ENCODE measurements at places on chromosomes 2 and 18.

GRCh38 chr18:30486856-30487255 lies 555.7 kb downstream of the DSC3 start:
- DNase-seq = no peak

DNA sequence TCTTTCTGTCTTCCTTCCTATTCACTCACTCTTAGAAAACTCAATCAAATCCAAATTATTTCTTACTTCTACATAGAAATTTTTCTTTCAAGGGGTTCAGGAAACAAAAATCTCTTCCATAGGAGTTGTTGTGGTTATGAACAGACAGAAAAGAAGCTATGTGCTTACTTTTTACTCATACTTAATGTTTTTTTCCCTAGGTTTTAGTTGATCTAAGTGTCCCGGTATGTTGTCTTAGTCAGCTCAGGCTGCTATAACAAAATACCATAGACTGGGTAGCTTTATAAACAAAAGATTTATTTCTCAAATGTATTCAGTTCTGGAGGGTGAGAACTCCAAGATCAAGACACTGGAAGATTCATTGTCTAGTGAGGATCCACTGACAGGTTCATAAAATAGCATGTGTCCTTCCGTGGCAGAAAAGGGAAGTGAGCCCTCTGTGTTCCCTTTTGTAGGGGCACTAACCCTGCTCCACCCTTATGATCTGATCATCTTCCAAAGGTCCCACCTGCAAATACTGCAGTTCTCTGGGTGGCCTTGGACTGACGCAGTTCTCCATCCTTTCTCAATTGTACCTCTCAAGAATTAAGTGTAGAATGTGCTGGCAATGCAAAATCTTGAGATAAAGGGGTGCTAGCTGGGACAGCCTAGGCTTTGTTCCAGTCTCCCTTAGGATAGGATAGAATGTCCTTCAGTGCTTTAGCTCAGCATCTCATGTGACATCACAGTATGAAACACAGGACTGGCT lies 14.4 kb upstream of the VRK2 start:
- DNase-seq = no peak

DNA sequence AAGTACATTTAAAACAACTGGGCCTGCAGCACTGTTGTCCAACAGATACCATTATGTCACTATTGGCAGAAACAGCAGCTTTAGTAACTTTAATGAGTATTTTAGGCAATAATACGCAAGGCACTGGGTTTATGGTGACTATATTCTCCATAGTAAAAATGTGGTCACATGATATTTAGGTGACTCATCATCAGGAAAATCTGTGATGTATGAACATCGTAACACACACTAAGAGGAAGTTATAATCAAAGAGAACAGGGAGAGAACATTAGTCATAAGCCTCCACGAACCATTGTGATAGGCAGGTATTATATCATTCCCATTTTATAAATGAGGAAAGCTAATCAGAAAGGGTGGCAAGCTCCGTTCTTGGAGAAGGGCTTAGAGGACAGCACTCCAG lies 36.9 kb downstream of the RAPH1 start:
- no peak for DNase-seq

DNA sequence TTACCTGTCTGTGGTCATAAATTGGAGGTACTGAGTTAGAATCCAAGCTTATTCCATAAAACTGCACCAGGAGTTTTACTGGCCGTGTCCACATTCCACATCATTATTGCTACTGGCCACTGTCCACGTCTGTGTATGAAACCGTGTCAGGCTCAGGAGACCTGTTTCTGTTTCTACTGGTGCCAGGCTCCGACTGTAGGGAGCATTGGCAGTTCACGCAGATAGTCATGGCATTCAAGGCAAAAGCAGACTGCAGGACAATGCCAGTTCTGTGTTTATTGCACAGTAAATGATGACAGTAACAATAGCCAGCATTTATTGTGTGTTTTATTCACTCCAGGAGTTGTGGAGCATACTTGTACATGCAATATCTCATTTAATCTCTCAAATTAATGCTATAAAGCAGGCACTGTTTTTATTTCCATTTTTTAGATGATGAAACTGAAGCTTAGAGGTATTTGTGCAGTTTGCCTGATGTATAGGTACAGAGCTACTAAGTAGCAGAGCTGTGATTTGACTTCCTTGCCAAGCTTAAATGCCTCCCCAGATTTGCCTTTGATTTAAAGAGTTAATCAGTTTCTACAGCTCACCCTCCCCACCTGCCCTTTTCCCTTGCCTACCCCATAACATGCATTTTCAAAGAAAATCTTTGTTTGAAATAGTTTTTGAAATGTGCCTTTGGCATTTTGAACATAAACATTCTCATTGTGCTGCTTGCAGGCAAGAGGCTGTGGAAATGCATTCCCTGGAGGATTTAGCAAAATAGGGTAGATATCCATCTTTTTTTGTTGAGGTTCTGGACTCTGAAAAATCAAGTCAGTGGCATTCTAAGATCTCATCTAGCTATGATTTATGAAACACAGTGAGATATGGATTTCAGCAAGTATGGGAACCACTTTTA lies 55.5 kb downstream of the MAP4K4 start:
- no peak for DNase-seq

- DNase-seq = peak; percentile 84
Observed at GRCh38 chr2:55049043-55049820, 1.0 kb downstream of the RTN4 start.

DNA sequence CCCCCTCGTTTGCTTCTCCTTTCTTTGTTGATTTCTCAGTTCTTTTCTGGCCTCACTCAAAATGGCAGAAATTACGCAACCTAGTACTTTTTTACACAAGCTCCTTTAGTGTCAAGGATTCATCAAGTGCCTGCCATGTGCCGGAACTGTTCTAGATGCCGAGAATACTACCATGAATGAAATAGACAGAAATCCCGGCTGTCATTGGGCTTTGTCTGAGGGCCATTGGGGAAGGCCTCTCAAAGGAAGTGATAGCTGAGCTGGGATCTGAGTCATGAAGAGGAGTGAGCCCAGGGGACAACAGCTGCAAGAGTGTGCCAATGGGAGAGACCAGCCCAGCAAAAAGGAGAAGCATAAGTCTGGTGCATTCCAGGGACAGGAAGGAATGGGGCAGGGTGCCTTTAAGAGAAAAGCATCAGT lies 34.3 kb upstream of the PPP1CB start:
- peak; percentile 92 for DNase-seq

GRCh38 chr18:48954886-48955819 lies 4.4 kb upstream of the SMAD7 start:
- no peak for DNase-seq

- peak; percentile 83 for DNase-seq
Observed at GRCh38 chr2:9207641-9208311, 1.2 kb downstream of the ASAP2 start.

DNA sequence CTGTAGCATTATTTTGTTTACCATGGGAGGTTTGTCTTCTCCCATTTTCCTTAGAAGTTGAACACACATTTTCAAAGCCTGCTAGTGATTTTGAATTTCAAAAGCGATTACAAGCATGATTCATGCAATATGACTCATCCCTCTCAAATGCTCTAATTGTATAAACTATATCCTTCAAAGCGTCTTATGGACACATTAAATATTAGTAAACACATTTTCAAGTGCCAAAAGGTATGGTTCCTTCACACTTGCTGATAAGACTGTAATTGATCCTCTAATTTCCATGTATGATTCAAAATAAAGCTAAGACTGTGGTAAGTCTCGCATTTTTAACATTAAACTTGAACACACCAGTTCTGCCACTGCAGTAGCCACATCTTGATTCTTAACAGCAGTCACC lies 512.9 kb downstream of the LRRTM4 start:
- peak; percentile 36 for DNase-seq

GRCh38 chr18:5309888-5310470 lies 14.5 kb upstream of the ZBTB14 start:
- DNase-seq = no peak

GRCh38 chr2:111015283-111015995 lies 105.3 kb upstream of the BCL2L11 start:
- DNase-seq = no peak

Measured in NCI-H1417 (cell line).